ENCODE measurements at places on chromosomes 2 and 18.

DNA sequence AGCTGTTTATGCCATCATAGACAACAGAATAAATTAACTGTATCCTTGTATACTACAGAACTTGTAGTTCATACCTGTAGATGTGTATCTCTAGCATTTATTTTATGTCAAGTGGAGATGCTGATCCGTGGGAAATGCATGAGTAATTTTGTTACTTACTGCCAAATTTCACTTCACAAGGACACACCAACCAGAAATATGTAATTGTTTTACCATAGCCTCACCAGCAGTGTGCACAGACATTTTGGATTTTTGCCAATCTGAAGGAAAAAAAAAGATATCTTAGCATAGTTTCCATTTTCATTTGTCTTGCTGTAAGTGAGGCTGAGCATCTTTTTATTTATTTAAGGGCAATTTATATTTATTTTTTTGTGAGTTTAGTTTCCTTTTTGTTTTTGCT, 265.1 kb upstream of the OSR1 start:
- H3K27me3 ChIP-seq, result no peaks in the 10 kb centered on the region
- peak; percentile 60 for DNase-seq
- H3K4me3 ChIP-seq, result no peak overlapping the region

- H3K27me3 ChIP-seq, result peaks cover 7% of the 10 kb centered on the region
- H3K4me3 ChIP-seq, result no peak overlapping the region
- no peak for DNase-seq
Observed at GRCh38 chr2:231425811-231426703, 30.5 kb downstream of the B3GNT7 start.

GRCh38 chr18:42374961-42375360, 419.9 kb downstream of the PIK3C3 start:
- no peaks in the 10 kb centered on the region for H3K36me3 ChIP-seq
- H3K27me3 ChIP-seq, result no peaks in the 10 kb centered on the region

DNA sequence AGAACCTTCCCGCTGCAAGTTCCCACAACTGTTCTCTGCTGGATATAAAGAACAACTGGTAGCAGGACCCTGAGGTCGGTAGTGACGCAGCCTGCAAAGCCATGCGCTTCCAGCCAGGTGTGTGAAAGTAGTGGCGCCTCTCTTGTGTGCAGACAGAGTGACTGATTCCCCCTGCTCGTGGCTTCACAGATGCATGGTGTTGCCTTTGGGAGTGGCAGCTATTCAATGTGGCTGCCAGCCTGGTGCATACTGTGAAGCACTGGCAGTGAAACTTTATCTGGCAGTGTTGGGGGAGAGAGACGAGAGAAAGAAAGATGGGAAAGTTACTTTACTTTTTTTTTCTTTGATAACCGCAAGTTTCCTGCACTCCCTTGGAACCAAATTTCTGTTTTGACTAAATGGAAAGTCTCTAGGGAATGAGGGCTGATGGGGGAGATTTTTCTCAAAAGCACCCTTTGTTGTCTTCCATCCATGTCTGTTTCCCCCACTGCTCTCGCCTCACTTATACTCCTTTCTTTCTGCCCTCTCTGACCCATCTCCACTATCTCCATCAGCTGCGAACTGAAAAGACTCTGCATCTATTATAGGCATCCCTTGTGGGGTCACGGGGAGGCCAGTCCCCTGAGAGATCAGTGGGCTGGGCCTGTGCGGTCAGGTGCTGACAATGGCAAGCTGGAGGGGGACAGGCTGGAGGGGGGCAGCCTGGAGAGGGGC, 90.0 kb upstream of the TNP1 start:
- H3K4me3 ChIP-seq, result no peak overlapping the region
- H3K27ac ChIP-seq, result no peak overlapping the region
- H3K27me3 ChIP-seq, result no peaks in the 10 kb centered on the region
- no peak for DNase-seq
- H3K4me1 ChIP-seq, result no peaks in the 10 kb centered on the region

DNA sequence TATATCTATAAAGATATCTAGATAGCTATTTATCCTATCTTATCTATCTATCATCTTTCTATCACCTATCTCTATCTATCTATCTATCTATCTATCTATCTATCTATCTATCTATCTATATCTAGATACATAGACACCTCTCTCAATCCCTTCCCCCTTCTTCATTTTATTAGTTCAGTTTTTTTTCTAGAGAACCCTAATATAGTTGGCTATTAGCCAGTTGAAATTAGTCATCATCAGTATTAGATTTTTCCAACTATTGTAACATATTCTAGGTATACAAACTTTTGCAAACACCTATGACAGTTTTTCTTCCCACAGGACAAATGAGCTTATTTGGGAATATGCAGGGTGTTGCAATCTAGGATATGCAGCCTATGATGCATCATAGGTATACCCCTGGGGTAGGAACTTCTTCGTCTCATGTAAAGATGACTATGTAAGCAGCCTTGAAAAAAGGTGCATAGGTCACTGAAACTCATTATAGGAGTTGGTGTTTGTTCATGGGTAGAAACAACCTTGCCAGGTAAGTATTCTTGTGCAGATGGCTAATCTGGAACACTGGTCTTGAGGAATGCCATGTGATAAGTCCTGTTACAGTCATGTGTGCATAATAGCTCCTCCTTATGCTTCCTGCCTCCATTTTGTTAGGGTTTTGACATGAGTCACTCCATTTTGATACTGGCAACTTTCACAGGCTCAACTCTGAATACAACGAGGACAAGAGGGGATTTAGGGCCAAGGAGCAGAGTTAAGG, 160.7 kb upstream of the ZSWIM2 start:
- H3K27me3 ChIP-seq, result no peaks in the 10 kb centered on the region
- H3K27ac ChIP-seq, result no peak overlapping the region
- H3K4me3 ChIP-seq, result no peak overlapping the region

- peaks cover 6% of the 10 kb centered on the region for H3K27me3 ChIP-seq
- no peak overlapping the region for H3K27ac ChIP-seq
- H3K4me1 ChIP-seq, result no peaks in the 10 kb centered on the region
- no peaks in the 10 kb centered on the region for H3K36me3 ChIP-seq
- no peak for DNase-seq
Observed at GRCh38 chr2:156385242-156385641, 50.9 kb upstream of the GPD2 start.

Data from IMR-90 (cell line).